ENCODE measurements at places on chromosomes 3 and 15. TPM values are rescaled to one million over a fixed set of nuclear protein-coding genes. Genes with fewer than 3 reads are reported as not detected.
A peak's percentile ranks its signal among the peaks of the same experiment; 100 is the strongest.

Gene TTLL13
- total RNA-seq, result 0.47 TPM

DNA sequence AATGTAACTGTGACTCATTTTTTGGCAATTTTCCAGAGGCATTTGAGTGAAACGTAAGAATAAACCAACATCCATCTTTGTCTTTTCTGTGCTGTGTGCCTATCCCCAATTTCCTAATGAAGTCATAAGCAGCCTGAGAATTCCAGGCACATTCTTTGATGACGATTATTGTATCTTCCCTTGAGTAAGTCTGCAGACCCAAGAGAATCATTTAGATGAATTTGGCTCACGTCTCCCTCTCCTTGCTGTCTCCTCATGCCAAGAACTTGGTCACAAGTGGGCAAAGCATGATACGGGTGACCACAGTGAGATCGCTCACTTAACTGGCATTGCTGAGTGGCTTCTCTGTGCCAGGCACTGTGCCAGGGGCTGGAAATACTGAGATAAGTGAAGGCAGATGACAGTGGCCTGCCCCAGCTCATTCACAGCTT, 384.5 kb upstream of the IL12A start:
- H3K36me3 ChIP-seq, result no peaks in the 10 kb centered on the region
- H3K27ac ChIP-seq, result no peak overlapping the region
- no peak overlapping the region for H3K4me3 ChIP-seq
- H3K4me1 ChIP-seq, result no peaks in the 10 kb centered on the region

DNA sequence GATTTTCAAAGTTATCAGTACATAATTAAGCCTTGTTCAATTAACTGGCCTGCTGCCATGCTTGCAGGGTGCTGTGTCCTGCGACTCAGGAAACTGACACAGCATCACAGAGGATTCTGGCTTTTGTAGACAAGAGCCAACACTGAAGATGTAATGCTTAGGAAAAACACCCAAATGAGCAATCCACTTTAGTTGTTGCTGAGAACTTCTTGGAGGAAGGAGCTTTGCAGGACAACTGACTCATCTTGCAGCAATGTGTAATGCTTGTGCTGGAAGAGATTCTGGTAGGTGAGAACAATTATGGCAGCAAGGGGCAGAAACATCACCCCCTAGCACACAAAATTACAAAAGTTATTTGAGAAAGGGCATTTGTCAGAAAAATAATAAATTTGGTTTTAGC, 67.6 kb downstream of the NLGN1 start:
- H3K36me3 ChIP-seq, result no peaks in the 10 kb centered on the region
- DNase-seq, result no peak
- no peak overlapping the region for H3K27ac ChIP-seq
- H3K27me3 ChIP-seq, result no peaks in the 10 kb centered on the region
- no peaks in the 10 kb centered on the region for H3K4me1 ChIP-seq

DNA sequence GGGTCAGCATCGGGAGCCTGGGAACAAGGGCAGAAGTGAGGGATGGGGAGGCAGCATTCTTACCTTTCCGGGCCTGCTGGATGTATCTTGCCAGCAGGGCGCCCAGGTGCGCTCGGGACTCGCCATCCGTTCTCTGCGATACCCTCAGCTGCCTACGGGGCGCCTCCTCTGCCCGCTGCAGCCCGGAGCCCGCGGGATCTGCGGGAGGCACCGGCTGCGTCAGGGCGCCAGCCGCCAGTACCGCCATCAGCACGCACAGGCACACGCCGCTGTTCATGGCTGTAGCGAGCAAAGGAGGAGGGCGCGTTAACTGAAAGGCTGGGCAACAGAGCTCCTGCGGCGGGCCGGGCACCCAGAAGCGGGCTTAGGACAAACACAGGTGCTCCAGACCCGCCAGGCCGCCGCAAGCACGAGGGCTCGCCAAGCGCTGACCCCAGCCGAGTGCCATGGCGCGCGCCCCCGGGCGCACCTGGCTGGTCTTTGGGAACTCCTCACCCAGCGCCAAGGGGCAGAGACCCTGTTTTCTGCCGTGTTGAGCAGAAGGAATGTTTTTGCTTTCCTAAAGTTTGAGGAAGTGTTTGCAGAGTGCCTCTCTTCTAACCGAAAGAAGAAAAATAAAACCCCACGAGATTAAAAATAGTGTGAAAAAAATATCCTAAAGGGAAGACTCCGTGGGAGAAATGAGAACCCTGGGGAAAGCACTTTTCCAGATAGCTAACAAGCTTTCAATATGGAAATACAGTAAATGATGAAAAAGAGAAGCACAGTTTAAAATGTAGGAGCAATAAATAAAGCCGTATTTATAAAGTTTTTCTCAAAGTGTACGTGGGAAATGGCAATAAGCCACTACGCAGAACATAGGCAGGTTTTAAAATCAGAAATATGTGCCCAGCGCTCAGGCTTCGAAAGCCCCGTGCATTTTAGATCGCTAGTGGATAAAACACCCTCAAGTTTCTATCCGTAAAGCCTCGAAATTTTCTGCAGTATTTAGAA, 2.3 kb downstream of the CCK start:
- H3K27ac ChIP-seq, result no peak overlapping the region
- no peaks in the 10 kb centered on the region for H3K36me3 ChIP-seq
- peak overlapping the region; percentile 49 for H3K4me3 ChIP-seq

DNA sequence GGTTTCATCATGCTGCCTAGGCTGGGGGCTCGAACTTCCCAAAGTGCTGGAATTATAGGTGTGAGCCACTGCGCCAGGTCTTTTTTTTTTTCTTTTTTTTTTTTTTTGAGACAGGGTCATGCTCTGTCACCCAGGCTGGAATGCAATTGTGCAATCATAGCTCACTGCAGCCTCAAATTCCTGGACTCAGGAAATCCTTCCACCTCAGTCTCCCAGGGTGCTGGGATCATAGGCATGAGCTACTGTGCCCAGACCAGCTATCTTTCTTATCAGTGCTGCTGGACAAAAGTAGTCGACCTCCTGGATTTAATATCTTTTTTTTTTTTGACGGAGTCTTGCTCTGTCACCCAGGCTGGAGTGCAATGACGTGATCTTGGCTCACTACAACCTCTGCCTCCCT, 60.8 kb downstream of the TFDP2 start:
- H3K27ac ChIP-seq, result no peak overlapping the region
- H3K4me3 ChIP-seq, result no peak overlapping the region
- no peak for DNase-seq
- no peaks in the 10 kb centered on the region for H3K36me3 ChIP-seq
- H3K27me3 ChIP-seq, result no peaks in the 10 kb centered on the region
- no peaks in the 10 kb centered on the region for H3K4me1 ChIP-seq

Gene OXTR
- total RNA-seq, result 0.26 TPM
